ENCODE measurements at places on chromosomes 11 and 22. TPM values are rescaled to one million over a fixed set of nuclear protein-coding genes. Genes with fewer than 3 reads are reported as not detected.

Gene BARX2
- total RNA-seq: 0.10 TPM

Gene RRM1
- total RNA-seq: 35.0 TPM

Gene OR2D2
- total RNA-seq: 0.24 TPM

Gene EMID1
- total RNA-seq: 12.6 TPM

Gene EFCAB6
- 1.0 TPM for total RNA-seq

Gene MMP13
- total RNA-seq: 0.57 TPM

Gene OR8H2
- not detected for total RNA-seq

Gene CYP2R1
- total RNA-seq: 25.6 TPM

Gene SLC22A6
- total RNA-seq: not detected

Gene HORMAD2
- not detected for total RNA-seq

Gene MAPK8IP2
- total RNA-seq: 1.6 TPM

Gene MTA2
- 46.8 TPM for total RNA-seq

Gene CDC42EP1
- total RNA-seq: 31.4 TPM

Gene ZDHHC8
- total RNA-seq: 9.6 TPM

Gene FZD4
- 18.9 TPM for total RNA-seq

Gene BDNF
- total RNA-seq: 8.8 TPM

Gene SLC22A12
- total RNA-seq: not detected

Gene JAML
- total RNA-seq: 3.5 TPM

Gene RTN4R
- total RNA-seq: 7.9 TPM

Gene ARHGAP8
- 24.0 TPM for total RNA-seq

Gene VPREB1
- not detected for total RNA-seq

Gene SNX32
- total RNA-seq: 2.9 TPM

Gene CASP5
- 6.9 TPM for total RNA-seq

Gene CELSR1
- total RNA-seq: 5.8 TPM

Gene ENTHD1
- total RNA-seq: not detected

Gene CLMP
- total RNA-seq: 59.4 TPM

Gene PISD
- 54.7 TPM for total RNA-seq

Gene TRIM6
- total RNA-seq: 6.6 TPM

Gene SLC22A8
- total RNA-seq: not detected

Gene PTPRCAP
- 2.5 TPM for total RNA-seq

Gene CRYBB2
- 0.37 TPM for total RNA-seq

Gene OR8H1
- not detected for total RNA-seq

Gene MS4A1
- total RNA-seq: not detected

Gene LDHAL6A
- not detected for total RNA-seq

Gene C22orf23
- not detected for total RNA-seq

Gene PLAAT5
- total RNA-seq: 0.92 TPM

Gene MCHR1
- total RNA-seq: 1.1 TPM

Gene MN1
- 3.2 TPM for total RNA-seq

Gene PIK3IP1
- total RNA-seq: 17.9 TPM

Gene KCNC1
- 0.20 TPM for total RNA-seq

Gene PKDREJ
- total RNA-seq: not detected

Gene OR8D4
- total RNA-seq: 0.90 TPM

Gene PIWIL4
- 3.1 TPM for total RNA-seq

Gene DNAJC4
- total RNA-seq: 12.8 TPM

Gene SLC16A8
- total RNA-seq: not detected

Gene NEU3
- total RNA-seq: 11.7 TPM

Gene MUC6
- not detected for total RNA-seq

Gene OR6T1
- total RNA-seq: not detected

Gene PHOX2A
- not detected for total RNA-seq

Gene MIAT
- 1.1 TPM for total RNA-seq

Gene BRD1
- 25.9 TPM for total RNA-seq

Gene HINFP
- total RNA-seq: 10.9 TPM

Gene OR4A16
- not detected for total RNA-seq

Gene ALX4
- 3.8 TPM for total RNA-seq

Gene PTS
- total RNA-seq: 44.3 TPM

Gene WNT11
- 13.2 TPM for total RNA-seq

Gene EIF3D
- 171 TPM for total RNA-seq

Gene TNNT3
- 19.2 TPM for total RNA-seq

Gene MMP10
- total RNA-seq: 1.2 TPM

Gene APOL4
- total RNA-seq: 1.0 TPM
